Activated CD4-positive, alpha-beta T cell treated with anti-CD3 and anti-CD28 coated beads, Interleukin-2, amount 50 U/mL, for 24 hours (primary cell): ENCODE measurements at places on chromosomes 2 and 18.

DNA sequence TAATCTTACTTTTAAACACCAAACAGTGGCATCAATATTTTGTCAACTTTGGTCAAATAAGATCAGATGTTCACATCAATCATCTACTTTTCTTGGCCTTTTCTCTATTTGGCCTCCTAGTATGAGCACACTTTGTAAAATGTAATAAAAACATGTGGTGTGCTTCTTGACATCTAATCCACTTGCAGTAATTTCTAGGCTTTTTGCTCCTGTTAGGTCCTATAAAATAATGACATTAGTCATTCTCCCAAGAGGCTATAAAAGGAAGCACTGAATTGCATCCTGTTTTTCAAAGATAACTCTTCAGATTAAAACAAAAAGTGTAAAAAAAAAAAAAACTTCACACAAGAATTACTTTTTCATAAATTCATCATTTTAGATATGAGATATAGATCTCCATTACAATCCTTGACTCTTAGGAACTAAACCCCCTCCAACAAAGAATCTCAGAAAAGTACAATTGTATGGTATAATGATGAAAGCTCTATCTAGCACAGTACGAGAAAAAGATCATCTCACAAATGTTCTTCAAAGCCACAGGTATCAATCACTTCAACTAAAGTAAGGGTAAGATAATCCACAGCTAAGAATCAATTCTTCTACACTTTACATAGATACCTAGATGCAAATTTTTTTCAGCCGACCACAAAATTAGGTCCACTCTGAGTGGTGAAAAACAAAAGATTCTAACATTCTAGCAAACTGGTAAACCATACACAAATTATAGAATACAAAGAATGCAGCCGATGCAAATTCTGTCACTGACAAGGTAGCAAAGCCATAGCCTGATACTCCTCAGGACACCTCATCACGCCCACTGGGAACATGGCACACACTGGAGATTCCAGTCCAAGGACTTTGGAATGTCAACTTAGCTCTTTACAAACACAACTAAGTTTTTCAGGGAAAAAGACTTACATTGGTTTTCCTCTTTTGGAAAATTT is 2.7 kb downstream of the BCL2 start:
- no peak for DNase-seq

- no peak for DNase-seq
These were observed 45.0 kb downstream of the TPGS2 start for GRCh38 chr18:36783792-36784191.

DNA sequence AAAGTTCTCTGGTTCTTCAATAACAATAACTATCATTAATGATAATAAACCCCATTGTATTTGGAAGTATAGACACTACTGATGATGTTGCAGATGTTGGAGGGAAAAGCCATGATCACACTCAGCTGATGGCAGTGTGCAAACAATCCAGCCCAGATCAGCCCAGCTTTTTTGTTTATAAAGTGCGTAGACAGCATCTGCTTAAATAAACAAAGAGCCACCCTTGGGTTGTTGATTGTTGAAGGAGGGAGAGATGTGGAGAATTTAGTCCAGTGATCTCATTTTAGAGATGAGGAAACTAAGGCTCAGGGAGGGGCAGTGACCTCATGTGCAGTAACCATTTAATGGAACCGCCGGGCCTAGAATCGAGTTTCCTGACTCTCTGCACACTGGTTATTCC is 56.0 kb upstream of the MEX3C start:
- no peak for DNase-seq

DNA sequence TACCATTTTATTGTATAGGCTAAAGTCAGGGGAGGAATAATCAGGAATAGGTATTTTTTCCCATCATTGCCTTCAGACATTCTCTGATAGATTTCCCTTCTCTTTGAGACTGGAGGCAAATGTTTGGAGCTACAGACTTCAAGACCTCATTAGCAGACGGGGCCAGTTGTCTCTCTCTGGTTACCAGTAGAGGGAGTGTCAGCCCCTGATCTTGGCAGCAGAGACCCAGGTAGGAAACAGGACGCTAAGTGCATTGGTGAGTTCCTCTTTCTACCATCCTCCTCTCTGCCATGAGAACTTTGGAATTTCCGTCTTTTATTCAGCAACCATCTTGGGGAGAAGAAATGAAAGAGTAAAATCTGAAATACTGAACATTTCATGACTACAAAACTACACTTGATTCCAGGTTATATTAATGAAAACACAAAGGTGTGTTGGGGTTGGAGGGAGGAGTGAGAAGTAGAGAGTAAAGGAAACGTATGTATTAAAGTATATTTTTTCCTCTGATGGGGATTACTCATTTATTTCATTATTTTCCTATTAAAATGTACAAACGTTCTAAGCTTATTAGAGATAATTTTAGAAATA is 186.2 kb upstream of the GCFC2 start:
- no peak for DNase-seq

DNA sequence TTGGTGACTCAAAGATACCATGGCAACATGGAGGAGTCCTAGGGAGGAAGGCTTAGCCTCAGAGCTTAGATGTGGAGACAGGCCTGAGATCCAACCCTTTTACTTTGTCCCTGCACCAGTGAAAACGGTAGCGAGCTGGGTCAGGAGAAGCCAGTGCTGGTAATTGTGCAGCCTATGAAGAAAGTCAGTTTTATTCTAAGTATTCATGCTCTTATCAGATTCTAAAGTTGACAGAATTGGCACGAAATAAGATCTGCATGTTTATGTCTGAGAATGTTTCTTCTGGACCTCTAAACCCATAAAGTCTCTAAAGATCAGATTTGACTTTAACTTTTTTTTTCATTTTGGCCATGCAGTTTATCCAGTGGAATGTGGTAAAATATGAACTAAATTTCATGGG is 93.8 kb downstream of the SCG2 start:
- DNase-seq = no peak

- DNase-seq = no peak
These were observed 14.8 kb downstream of the ZAP70 start for GRCh38 chr2:97728091-97728731.

GRCh38 chr2:146927080-146927711 is 917.6 kb upstream of the ACVR2A start:
- DNase-seq = no peak

DNA sequence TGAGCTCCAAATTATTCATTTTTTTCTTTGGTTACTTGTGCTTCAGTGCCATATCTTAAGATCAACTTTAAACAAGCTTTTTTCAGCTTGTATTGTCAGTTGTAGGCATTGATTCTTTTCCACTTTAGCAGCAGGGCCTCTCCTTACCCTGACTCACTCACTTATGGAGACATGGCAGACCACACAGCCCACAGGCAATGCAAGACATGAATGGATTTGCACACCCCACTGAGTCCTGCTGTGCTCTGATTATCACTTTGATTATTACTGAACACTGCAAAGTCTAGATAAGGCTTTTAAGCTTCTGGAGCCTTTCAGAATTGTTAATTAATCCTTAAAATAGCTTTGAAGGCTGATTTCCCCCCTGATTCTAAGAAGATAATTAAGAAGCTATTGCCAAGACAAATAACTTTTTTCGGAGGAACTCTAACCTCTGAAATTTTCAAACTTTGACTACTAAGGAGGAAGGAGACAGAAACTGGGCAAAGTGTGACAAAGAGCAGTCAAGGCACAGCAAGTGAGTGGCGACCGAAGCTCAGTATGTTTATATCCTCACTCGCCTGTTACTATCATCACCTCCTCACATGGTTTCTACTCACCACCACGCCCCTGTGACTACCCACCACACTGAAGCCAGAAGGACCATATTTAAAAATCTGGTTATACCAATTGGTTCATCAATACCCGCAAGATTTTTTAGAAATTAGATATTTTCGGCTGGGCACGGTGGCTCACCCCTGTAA is 43.3 kb downstream of the CACNB4 start:
- no peak for DNase-seq

GRCh38 chr18:67845035-67845434 is 328.5 kb upstream of the DSEL start:
- DNase-seq = no peak

- no peak for DNase-seq
These were observed 543.7 kb upstream of the CNTNAP5 start for GRCh38 chr2:123481406-123481805.

- no peak for DNase-seq
These were observed 92.4 kb downstream of the CABLES1 start for GRCh38 chr18:23227726-23228070.

DNA sequence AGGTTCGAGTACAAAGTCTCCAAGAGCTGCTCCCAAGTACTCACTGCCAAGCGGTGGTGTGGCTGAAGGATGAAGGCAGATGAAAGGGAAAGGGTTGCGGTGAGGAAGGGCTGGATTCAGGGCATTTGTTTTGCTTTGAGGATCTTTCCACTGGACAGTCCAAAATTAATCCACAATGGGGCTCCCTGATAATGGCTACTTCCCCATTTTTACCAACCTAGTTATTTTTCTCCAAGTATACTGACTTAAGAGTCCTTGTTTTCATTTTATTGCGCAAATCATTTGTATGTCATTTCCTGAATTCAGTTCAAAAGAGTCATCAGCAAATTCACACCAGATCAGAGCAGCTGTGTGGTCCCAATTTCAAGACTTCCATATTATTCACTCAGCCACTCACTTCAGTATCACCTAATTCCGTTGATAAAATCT is 464 bp upstream of the SESTD1 start:
- no peak for DNase-seq

DNA sequence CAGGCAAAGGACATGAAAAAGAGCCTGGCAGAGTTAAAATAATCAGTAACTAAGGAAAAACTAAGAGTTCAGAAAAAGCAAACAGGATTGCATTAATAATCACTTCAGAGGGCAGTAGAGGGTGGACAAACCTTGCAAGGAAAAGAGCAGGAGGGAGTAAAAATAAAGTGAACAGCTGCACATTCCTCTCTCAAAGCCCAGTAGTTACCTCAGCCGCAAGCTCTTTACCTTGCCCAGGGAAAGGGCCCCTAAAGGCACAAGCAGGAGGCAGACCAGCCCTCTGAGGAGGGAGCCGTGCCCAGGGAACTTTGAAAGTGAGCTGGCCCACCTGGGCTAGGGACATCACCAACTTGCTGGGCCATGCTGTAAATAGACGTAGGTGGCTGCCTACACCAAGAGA is 196.9 kb downstream of the C1D start:
- no peak for DNase-seq

DNA sequence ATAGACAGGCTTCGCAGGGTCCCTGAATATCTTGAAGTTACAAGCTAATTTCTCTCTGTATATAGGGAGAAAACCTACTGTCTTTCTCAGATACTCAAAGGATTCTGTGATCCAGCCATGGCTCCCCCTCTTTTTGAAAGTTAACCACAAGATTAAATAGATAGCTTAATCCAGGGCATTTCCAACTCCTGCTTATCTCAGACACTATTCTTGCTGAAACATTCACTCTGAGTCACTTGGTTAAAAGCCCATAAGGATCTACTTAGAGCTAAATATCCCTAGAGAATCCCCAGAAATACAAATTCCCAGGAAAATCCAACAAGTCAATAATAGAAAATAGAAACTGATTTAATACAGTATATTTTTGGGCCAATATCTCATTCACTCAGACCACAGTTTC is 179.1 kb upstream of the LYPD1 start:
- DNase-seq = no peak

DNA sequence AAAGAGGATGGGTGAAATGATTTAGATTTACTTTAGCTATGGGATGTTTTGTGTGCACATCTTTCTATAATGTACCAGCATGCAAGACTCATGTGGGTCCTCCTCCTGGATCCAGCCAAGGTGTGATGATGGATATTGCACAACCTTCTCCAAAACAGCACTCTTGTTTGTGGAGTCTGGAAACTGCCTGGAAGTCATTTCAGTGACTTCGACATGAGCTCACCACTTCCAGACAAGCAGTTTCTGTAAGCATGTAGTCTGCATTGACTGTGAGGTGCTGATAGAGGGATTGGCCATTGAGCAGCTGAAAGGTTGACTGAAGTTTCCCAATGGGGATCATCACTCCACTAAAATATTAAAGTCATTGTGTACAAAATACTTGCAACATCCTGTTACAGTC is 154.0 kb downstream of the TRIB2 start:
- no peak for DNase-seq

DNA sequence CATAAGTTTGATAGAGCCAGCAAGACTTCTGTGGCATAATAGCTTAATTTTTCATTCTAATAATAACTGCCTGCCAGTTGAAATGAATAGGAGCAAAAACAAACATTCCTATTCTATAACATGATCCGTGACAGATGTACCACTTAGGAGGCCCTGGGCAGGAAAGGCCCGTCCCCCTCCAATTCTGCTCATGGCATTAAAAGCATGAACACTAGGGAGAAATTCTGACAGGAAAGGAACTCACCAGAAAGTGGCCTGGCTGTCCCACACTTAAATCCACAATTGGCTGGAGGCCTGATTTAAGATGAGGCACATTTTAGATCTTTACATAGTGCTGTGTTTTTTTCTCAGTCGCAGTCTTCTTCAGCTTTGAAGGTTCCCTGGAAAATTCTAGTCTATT is 261.9 kb upstream of the ETAA1 start:
- no peak for DNase-seq

GRCh38 chr2:175560521-175561169 is 379.1 kb upstream of the ATP5MC3 start:
- no peak for DNase-seq

- no peak for DNase-seq
These were observed 52.7 kb downstream of the MAP2 start for GRCh38 chr2:209476367-209477208.

DNA sequence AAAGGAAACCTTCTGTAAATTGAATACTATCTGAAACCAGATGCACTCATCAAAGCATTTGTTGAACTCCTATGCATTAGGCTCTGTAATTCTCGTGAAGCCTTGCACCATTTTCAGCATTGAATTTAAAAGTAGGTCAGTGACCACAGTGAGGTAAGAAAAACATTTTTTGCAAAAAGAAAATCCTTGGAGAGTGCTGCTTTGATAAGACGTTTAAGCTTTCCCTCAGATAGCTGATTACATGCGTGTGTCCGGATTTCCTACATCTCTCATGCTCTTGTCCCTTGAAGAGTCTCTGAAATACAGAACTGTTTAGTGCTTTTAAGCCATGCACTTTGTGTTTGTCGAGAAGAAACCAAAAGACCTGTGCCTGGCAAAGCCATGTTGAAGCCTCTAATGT is 113.6 kb downstream of the FMNL2 start:
- no peak for DNase-seq

- DNase-seq = no peak
These were observed 5.4 kb upstream of the RNASEH1 start for GRCh38 chr2:3563521-3563976.

GRCh38 chr18:64986906-64987495 is 763.8 kb upstream of the CDH7 start:
- DNase-seq = no peak

DNA sequence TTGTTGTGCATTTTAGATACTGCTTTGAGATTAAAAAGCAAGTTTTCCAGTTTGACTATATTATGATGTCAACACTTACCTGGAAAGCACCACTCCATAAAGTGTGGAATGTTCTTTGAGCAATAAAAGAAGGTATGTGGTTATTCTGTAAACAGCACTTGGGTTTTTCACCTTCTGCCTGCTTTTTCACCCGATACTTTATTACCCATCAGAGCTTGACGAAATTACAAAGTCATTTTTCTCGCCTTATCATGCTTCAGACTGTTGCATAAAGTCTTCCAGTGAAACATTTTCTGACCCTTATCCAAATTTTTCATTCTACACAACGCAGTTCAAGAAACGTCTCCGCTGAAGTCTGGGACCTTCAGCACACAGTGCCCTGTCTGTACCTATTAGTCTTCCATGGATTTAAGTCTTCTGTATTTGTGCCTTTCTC is 25.2 kb downstream of the CAB39 start:
- DNase-seq = no peak
